Stimulated activated CD8-positive, alpha-beta memory T cell treated with anti-CD3 and anti-CD28 coated beads, Interleukin-4, amount 100 ng/mL, for 1 hour (primary cell): ENCODE measurements at places on chromosomes 4 and X.

DNA sequence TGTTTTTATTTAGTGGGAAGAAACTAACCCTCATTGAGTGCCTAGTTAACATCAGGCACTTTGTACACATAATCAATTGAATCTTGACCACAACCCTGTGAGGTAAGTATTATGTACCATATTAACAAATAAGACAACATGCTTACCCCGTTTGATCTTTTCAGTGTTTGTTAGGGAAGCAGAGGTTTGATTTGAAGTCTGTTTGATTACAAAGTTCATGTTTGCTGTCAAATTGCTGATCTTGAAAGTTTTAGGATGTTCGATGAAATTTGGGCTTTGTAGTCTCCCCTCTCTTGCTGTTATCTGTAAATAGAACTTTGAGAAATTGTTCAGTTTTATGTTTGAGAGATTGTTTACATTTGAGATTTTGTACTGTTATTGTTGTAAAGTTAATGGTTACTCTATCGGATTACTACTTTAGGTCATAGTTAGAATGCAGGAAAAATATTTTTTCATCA, 13.4 kb upstream of the ADH4 start:
- DNase-seq, result no peak

GRCh38 chr4:13659341-13660070, 32.0 kb upstream of the BOD1L1 start:
- DNase-seq, result no peak

GRCh38 chr4:102620697-102621497, 119.7 kb downstream of the NFKB1 start:
- no peak for DNase-seq

GRCh38 chr4:41262198-41262597, 5.5 kb downstream of the UCHL1 start:
- DNase-seq, result no peak

DNA sequence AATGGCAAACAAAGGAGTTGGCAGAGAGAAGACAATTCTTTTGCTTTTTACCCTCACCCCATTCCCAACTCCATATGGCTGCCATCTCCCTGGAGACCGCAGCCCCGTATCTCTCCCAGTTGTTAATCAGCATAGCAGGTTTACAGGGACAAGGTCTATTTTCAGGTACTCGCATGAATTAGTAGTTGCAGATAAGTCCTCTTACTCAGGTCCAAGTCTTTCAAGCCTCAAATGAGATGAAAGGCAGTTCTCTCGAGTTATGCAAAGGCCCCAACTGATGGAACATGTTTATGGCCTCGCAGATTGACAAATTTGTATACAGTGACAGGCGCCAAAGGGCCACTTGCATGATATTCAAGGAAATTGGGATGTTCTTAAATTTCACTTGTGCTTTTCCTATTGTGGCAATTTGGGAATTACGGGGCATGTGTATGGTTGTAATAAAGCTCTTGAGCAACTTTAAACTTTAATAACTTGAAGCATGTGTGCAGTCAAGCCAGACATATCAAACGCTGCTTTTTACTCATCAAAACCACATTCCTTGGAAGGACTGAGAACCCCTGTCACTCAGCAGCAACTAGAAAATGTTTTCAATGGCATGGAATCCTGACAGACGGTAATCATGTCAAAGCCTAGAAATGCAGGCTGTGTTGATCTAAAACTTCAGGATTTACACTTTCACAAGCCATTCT, 45.1 kb downstream of the KDR start:
- DNase-seq, result no peak

- DNase-seq, result no peak
Measured at GRCh38 chrX:1466232-1466661, 13.5 kb upstream of the ASMTL start.

DNA sequence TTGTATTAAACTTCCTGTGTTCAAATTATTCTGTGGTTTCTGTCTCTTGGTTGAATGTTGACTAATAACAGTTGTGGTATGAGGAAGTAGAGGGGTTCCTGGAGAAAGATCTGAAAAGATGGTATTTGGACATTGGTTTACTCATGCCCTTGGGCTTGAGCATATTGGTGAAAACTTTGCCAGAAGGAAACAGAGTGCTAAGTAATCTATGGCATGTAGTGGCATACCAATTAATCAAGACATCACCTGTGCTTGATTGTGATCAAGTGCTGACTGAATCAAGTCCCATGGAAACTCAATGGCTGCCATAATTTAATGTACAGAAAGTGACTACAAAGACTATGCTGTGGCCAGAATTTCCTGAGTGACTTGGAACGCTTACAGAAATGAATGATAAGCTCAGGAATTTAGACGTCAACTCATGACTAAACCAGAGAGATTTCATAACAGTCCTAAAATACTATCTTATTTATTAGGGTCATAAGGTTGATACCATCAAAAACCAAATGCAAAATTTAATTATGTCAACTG, 2062.9 kb downstream of the ARAP2 start:
- DNase-seq, result no peak

GRCh38 chr4:160276785-160277325, 1174.0 kb downstream of the RAPGEF2 start:
- DNase-seq, result no peak

DNA sequence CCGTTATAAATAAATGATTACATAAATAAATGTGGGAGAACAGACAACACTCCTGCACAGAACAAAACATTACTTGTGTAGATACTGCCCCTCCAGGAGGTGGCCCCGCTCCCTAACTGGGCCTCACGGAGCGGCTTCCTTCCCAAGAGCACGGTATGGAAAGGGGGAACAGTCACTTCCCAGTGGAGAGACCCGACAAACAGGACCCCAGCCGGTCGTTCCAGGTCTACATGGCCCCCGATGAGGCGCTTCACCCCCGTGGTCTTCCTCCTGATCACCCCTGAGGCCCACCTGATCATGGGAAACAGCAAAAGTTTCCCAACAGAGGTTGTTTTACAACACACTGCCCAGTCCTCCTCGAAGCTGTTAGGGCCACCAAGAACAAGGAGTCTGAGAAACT, 6.6 kb upstream of the SLC6A8 start:
- DNase-seq, result no peak

DNA sequence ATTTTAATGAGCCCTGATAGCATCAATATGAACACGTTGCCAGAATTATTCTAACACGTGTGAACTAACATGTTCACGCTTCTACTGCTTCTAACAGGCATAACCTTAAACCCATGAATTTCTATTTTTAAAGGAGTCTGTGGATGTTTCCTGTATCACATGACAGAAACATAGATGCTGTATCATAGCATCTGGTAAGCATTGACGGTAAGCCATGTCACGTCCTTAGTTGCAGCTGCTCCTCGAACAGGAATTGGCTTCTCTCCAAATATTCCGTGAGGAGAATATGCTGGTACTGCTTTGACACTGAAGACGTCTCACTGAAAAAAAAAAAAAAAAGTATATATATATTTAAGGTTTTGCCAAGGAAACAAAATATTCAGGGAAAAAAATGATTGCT, 105.1 kb upstream of the MXRA5 start:
- no peak for DNase-seq

DNA sequence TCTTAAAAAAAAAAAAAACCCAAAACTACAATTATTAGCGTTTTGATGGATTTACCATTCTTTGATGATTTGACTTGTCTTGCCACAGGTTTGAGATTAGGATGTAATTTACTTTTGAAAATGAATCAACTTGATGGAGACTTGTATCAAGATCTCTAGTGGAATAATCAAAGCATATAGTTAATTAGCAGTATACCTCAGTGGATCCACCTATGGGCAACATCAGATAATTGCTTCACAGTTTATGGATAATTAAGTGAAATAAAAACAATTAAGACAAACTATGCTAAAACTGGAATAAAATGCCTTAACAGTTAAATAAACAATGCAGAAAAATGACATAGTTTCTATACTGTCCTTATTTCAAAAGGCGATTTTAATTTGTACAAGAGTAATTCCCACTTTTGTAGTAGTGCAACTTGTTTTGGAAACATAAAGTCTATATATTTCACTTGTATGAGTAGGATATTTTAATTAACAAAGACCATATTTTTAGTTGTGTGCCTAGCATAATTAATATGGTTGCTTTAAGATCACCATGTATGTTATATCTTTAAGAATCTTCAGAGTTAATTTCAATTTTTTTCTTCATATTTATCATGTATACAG, 4.2 kb downstream of the CPEB2 start:
- no peak for DNase-seq

DNA sequence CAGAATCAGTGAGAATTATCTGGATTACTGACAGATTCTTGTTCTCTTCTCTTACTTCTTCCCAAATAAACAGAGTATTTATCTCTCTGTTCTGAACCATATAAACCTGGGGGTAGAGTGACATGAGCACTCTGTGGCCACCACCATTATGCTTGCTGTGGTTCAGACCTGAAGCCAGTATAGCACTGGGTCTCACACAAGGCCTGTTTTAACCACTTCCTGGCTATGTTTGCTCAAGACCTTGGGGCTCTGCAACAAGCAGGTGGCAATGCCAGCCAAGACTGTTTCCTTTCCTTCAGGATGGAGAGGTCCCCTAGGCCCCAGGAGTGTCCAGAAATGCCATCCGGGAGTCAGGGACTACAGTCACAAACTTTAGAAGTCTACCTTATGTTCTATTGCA, 21.7 kb upstream of the HEPH start:
- no peak for DNase-seq

DNA sequence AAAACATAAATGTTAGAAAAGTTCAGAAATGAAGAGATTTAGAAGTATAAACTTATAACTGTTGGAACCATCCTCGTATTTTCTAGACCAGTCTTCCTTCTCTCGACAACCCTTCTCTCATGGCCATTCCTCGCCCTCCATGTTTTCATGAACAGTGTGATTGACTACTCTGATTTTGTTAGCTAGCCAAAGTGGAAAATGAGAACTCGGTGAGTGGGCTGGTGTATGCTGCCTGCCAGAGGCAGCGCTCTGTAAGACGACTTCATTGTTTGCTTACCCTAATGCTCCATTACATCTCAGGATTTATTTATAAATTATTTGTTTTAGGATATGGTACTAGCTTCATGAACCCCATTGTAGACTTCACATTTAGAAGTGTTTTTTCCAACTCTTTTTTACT, 153.0 kb downstream of the CBR4 start:
- no peak for DNase-seq

DNA sequence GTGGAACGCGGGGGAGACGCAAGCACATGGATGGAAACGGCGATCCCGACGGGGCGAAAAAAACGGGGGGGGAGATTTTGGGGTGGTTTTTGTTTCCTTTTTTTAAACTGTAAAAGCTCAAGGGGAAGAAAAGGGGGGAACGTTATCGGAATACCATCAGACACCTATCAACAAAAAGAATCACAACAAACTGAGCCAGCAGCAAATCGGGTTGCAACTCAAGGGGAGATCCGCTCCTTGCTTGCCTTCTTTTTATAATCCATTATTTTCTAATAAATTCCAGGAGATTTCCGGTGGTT, 616 bp downstream of the MAML3 start:
- no peak for DNase-seq

DNA sequence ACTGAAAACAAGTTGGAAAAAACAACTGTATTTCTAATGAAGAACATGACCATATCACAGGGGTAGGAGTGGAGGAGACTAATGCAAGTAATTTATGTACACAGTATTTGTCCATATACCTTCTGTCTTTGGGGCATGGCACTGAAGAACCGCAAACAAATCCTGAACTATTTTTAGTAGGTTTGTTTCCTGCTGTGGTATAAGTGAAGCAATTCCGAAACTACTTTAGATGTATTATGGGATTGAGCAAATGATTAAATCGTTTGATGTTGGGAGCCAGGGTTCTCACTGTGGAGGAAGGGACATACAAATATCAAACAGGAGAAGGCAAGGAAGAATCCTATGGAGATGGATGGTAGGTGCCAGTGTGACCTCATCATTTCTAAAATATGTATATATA, 18.9 kb upstream of the SH3KBP1 start:
- no peak for DNase-seq
